Colonic mucosa (tissue), 4 donors: ENCODE measurements at places on chromosomes 12 and 14. TPM values are rescaled to one million over a fixed set of nuclear protein-coding genes. Genes with fewer than 3 reads are reported as not detected.

The RILPL1 gene
- 5.0 TPM for total RNA-seq

DNA sequence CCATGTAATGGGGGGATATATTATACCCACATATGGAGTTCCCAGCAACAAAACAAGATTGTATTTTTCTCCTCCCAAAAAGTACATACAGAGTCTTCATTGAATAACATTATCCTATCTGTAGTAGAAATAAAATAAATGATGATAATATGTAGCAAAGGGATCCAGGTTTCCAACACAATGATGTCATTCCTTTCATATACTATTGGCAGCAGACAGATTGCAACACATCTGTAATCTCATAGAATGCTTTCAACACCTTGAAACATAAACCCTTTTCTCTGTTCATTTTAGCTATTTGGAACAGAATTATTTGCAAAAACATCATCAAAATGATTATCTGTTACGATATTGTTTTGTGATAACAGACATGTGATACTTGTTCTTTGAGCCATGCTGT, 317.6 kb downstream of the DPF3 start:
- no peaks in the 10 kb centered on the region for H3K27me3 ChIP-seq
- no peak for DNase-seq
- no peak overlapping the region for H3K4me3 ChIP-seq
- no peaks in the 10 kb centered on the region for H3K4me1 ChIP-seq
- no peak overlapping the region for H3K27ac ChIP-seq

DNA sequence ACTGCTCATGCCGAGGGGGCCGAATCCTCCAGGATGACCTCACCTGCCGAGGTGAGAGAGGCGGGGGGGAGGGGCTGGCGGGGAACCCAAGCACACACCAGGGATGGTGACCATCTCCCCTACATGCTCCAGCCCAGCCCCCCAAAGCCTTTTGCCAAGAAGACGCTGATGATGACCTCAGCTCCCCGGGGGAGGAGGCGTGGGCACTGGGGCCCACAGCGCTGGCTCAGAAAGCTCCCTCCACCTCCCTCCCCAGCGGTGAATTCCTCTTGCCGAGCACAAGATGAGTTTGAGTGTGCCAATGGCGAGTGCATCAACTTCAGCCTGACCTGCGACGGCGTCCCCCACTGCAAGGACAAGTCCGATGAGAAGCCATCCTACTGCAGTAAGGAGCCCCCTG, 23.7 kb upstream of the NXPH4 start:
- H3K36me3 ChIP-seq: peaks cover 23% of the 10 kb centered on the region
- H3K4me1 ChIP-seq: no peaks in the 10 kb centered on the region
- no peaks in the 10 kb centered on the region for H3K27me3 ChIP-seq
- no peak overlapping the region for H3K4me3 ChIP-seq
- no peak for DNase-seq
- H3K27ac ChIP-seq: no peak overlapping the region

DNA sequence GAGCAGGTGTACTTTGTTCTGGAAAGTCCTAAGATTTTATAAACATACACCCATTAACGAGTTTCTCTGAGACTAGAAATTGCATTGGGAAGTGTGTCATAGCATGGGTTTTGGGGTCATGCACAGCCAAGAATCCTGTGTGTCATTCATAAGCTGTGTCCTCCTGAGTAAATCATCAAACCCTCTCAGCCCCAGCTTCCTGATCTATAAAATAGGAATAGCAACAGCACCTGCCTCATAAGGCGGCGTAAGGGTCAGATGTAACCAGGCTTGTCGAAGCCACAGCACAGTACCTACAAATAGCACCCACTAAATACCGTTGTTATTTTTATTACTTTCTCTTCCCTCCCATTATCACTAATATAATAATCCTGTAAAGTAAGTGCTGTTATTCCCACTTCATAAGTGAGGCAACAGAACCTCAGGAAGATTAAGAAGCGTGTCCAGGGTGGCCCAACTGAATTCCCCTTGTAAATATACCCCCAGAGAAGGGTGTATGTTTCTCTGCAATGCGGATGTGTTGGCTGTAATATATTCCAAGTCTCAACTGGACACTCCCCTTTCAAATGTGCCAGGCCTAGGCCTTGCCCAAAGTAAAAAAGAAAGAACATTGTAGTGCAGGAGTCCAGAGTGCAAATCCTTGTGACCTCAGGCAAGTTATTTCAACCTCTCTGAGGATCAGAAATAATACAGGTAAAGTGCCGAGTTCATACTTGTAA, 188.3 kb upstream of the BCL2L14 start:
- H3K4me3 ChIP-seq: no peak overlapping the region
- H3K4me1 ChIP-seq: peaks cover 35% of the 10 kb centered on the region
- DNase-seq: peak; percentile 66
- H3K27ac ChIP-seq: peak overlapping the region; percentile 90
- no peaks in the 10 kb centered on the region for H3K36me3 ChIP-seq
- no peaks in the 10 kb centered on the region for H3K27me3 ChIP-seq

DNA sequence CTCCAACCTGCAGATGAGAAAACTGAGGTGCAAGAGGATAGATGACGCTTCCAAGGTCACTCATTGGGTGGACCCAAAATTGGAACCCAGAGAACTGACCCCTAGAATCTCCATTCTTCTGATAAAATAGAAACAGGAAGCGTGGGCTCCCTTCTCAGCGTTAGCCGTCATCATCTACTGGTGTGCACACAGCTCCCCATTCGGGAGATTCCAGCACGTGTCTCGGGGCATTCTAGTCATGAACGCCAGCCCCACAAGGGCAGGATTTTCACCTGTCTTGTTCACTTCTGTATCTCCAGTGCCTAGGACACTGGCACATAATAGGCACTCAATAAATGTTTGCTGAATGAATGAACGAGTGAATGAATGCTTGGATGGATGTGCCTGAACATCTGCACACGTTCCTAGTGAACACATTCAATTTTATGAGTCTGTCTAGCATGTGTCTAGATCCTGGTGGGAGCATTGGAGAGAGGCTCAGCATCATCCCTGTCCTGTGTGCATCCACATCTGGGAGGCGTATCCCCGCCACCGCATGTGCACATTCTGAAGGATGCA, 30.5 kb downstream of the RASAL1 start:
- no peaks in the 10 kb centered on the region for H3K27me3 ChIP-seq
- H3K27ac ChIP-seq: no peak overlapping the region
- no peak for DNase-seq
- no peaks in the 10 kb centered on the region for H3K4me1 ChIP-seq
- H3K36me3 ChIP-seq: no peaks in the 10 kb centered on the region
- no peak overlapping the region for H3K4me3 ChIP-seq

DNA sequence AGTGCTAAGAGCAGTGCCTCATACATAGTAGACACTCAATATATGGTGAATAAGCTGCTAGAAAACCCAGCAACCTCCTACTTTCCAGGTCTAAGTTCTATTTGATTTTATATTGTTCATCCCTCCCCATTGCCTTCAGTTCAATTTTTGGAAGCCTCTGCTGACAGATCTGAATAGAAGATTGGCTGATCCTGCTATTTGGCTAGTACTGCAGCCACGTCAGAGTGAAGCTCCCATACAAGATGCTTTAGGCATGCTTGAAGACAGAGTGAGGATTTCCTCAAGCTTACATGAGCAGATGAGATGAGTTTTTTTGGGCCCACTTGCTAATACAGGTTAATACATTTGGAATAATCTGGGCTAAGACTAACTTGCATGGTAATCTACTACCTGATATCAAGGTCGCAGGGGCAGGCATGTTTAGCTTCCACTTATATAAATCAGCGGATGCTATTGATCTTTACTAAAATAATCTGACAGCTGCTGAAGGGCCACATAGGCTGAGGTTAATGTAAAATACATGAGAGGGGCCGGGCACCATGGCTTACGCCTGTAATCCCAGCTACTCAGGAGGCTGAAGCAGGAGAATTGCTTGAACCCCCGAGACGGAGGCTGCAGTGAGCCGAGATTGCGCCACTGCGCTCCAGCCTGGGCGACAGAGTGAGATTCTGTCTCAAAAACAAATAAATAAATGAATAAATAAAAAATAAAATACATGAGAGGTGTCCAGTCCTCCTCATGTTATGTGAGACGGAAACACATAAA, 15.9 kb upstream of the AEBP2 start:
- no peaks in the 10 kb centered on the region for H3K4me1 ChIP-seq
- H3K27me3 ChIP-seq: no peaks in the 10 kb centered on the region
- DNase-seq: no peak
- H3K27ac ChIP-seq: no peak overlapping the region

DNA sequence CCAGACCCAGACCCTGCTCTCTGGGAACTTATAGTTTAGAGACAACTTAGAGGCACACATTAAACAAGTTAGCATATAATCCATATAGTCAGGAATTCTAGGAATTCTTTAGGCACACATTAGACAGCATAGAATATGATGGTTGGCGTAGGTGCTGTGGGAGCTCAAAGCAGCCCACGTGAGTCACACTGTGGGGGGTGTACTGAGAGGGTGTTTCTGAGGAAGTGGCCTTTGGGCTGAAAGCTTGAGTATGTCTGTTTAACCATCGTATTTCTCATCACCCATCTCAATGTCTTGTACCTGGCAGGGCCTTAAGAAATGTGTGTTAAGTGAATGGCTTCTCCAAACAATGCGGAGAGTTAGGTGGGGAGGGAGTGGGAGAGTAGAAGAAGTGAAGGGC, 67.2 kb downstream of the TMEM30B start:
- no peaks in the 10 kb centered on the region for H3K27me3 ChIP-seq
- H3K36me3 ChIP-seq: no peaks in the 10 kb centered on the region
- no peak for DNase-seq
- H3K4me1 ChIP-seq: no peaks in the 10 kb centered on the region

DNA sequence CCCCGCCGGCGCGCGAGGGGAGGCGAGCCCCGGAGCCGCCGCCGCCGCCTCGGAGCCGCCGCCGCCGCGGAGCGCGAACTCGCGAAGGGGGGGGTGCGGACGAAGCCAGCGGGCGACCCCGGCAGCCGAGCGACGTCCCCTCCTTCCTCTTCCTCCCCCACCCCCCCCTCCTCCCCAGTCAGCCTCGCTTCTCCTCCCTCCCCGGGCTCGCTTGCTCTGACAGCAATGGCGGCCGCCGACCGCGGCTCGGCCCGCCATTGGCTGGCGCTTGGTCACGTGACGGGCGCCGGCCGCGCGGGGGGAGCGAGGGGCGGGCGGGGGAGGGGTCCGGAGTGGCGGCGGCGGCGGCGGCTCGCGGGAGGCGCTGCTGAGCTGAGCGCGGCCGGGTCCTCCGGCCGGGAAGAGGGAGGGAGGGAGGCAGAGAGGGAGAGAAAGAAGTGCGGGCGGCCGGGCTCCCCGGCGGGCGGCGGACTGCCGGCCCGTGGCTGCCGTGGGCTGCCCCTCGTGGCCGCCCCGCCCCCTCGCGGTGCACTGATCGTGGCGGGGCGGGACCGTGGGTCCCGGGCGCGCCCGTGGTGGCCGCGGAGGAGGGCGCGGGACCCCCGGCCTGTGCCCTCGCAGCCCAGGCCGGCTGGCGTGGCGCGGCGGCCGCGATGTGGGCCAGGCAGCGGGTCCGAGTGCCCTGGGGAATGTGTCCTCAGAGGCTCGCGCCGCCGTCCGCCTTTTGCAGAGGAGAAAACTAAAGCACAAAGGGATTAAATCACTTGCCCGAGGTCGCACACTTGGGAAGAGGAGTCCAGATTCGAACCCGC, at the start of gene MED13L:
TSS of gene MED13L (minus strand) at position 227 of the 812 bp plus-strand sequence. CDS start 562 bp downstream, outside the sequence.
- peak within 1 kb of the TSS; percentile 60 for H3K4me3 ChIP-seq
- H3K27me3 ChIP-seq: no peaks in the 10 kb centered on the region
- H3K36me3 ChIP-seq: no peaks in the 10 kb centered on the region
- peak within 1 kb of the TSS; percentile 87 for H3K27ac ChIP-seq

DNA sequence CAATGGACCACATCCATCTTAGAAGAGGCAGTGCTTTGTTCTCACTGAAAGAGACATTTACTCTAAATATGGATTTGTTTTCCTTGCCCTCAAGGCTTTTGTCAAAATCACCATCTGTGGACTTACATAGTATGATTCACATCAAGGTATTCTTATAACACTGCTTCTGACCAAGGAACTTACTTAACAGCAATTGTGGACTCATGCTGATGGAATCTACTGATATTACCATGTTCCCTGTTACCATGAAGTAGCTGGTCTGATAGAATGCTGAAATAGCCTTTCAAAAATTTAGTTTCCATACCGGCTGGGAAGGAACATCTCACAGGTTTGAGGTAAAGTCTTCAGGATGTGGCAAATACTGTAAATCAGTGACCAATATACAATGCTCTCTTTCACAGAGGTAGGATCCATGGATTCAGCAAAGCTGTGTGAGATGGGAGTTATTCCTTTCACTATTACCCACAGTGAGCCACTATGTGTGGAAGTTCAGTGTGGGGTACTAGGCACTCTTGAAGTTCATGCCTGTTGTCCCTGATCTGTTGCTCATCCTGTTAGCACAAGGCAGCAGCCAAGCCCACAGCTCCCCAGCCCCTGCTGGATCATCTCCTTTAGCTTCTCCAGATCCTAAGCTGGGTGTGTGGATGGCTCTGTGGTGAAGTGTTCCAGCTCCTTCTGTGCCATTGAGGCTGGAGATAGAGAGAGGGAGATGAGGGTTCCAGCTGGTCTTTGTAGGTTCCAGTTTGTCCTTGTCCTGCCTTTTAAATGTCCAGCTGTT, 126.4 kb downstream of the ATP23 start:
- no peak for DNase-seq
- H3K27me3 ChIP-seq: no peaks in the 10 kb centered on the region
- H3K36me3 ChIP-seq: no peaks in the 10 kb centered on the region

- no peaks in the 10 kb centered on the region for H3K27me3 ChIP-seq
- no peaks in the 10 kb centered on the region for H3K36me3 ChIP-seq
- no peak overlapping the region for H3K27ac ChIP-seq
- no peak for DNase-seq
These were observed 56.5 kb upstream of the PAWR start for GRCh38 chr12:79747274-79747673.

DNA sequence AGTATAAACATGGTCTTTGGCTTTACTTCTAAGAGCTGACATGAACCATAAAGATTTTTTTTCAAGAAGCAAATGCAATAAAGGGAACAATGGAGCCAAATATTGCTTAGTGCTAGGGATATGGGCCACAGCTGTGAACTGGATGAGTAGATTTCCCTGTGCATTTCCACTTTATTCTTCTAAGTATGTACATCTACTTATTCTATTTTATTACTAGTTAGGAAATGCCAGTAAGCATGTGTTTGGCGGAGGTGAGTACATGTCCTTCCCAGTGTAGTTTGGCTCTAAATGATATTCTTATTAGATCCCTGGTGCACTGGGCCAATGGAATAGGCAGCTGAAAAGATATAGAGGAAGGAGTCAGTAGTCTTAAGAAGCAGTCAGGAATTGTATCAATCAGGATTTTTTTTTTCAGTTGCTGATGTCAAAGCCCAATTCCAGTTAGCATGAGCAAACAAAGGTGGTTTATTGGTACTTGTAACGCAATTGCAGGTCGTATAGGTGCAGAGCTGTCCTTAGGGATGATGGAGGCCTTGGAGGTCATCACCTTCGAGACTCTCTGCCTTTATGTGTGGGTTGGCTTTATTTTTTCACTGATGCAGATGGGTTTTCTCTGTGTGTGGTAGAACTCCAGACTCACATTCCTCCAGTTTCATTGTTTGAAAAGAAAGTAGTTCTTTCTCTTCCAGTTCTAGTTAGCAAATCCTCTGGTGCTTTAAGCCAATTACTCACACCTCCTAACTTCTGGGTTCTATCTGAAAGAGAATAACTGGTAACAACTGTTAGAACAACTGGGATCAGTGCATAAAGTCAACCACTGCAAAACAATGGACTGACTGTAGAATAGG, 139.0 kb upstream of the LRIG3 start:
- H3K27me3 ChIP-seq: no peaks in the 10 kb centered on the region
- no peaks in the 10 kb centered on the region for H3K4me1 ChIP-seq
- DNase-seq: no peak
- peak overlapping the region; percentile 46 for H3K27ac ChIP-seq
- no peak overlapping the region for H3K4me3 ChIP-seq

- DNase-seq: no peak
- no peak overlapping the region for H3K4me3 ChIP-seq
- H3K4me1 ChIP-seq: no peaks in the 10 kb centered on the region
- no peaks in the 10 kb centered on the region for H3K36me3 ChIP-seq
- no peak overlapping the region for H3K27ac ChIP-seq
These were observed 41.4 kb upstream of the EPS8 start for GRCh38 chr12:15830538-15830937.
